Uterine smooth muscle cell (primary cell): ENCODE measurements at places on chromosomes 12 and 14. TPM values are rescaled to one million over a fixed set of nuclear protein-coding genes. Genes with fewer than 3 reads are reported as not detected.

RNASE4 gene
- 15.8 and 21.6 TPM in 2 replicates for total RNA-seq

PAH gene
- under 0.01 TPM in 1 of 2 replicates, not detected in the other for total RNA-seq

ENTPD5 gene
- 11.1 and 12.4 TPM in 2 replicates for total RNA-seq

NKX2-8 gene
- total RNA-seq = 0.11 TPM in 1 of 2 replicates, not detected in the other

CCDC196 gene
- total RNA-seq = not detected in 2 replicates

TMTC2 gene
- total RNA-seq = 8.7 and 11.9 TPM in 2 replicates

PCED1B gene
- 0.66 and 0.87 TPM in 2 replicates for total RNA-seq

EPS8 gene
- total RNA-seq = 141 and 156 TPM in 2 replicates

AHNAK2 gene
- total RNA-seq = 91.9 and 197 TPM in 2 replicates

CYP46A1 gene
- total RNA-seq = 0.11 and 0.37 TPM in 2 replicates

TRAF3 gene
- total RNA-seq = 31.6 and 34.9 TPM in 2 replicates

CABP1 gene
- total RNA-seq = 0.44 and 1.1 TPM in 2 replicates

ATF7 gene
- total RNA-seq = 8.2 and 13.4 TPM in 2 replicates

GPRC5A gene
- 15.6 and 25.2 TPM in 2 replicates for total RNA-seq

PAPLN gene
- total RNA-seq = 3.8 and 5.1 TPM in 2 replicates

RFX4 gene
- not detected in 2 replicates for total RNA-seq

TAS2R42 gene
- total RNA-seq = not detected in 2 replicates

MMAB gene
- 43.9 and 63.7 TPM in 2 replicates for total RNA-seq

DPPA3 gene
- total RNA-seq = not detected in 2 replicates

DHRS2 gene
- 0.22 and 0.25 TPM in 2 replicates for total RNA-seq

C14orf39 gene
- total RNA-seq = not detected in 2 replicates

SLC38A4 gene
- total RNA-seq = 0.11 and 0.25 TPM in 2 replicates

SMAGP gene
- total RNA-seq = 10.2 and 13.8 TPM in 2 replicates

RAD9B gene
- 0.25 and 0.55 TPM in 2 replicates for total RNA-seq

KERA gene
- total RNA-seq = not detected in 2 replicates

STON2 gene
- total RNA-seq = 0.87 and 2.7 TPM in 2 replicates

LMO3 gene
- 11.2 and 16.4 TPM in 2 replicates for total RNA-seq

MDM2 gene
- 96.2 and 162 TPM in 2 replicates for total RNA-seq

NGB gene
- total RNA-seq = not detected in 2 replicates

RNASE7 gene
- not detected in 2 replicates for total RNA-seq

LRIG3 gene
- 33.5 and 40.7 TPM in 2 replicates for total RNA-seq

FLVCR2 gene
- total RNA-seq = 1.8 and 2.0 TPM in 2 replicates

TMTC1 gene
- total RNA-seq = 27.9 and 32.6 TPM in 2 replicates

L2HGDH gene
- total RNA-seq = 4.9 and 5.6 TPM in 2 replicates

PYM1 gene
- total RNA-seq = 24.9 and 32.4 TPM in 2 replicates

CDCA3 gene
- total RNA-seq = 9.0 and 35.9 TPM in 2 replicates

NAV3 gene
- 85.5 and 126 TPM in 2 replicates for total RNA-seq

PTPN21 gene
- 9.0 and 11.0 TPM in 2 replicates for total RNA-seq

XPOT gene
- 164 and 231 TPM in 2 replicates for total RNA-seq

SPTB gene
- total RNA-seq = under 0.01 TPM in 2 replicates

PTPRO gene
- total RNA-seq = 0.50 and 0.55 TPM in 2 replicates

RHOJ gene
- 0.22 and 0.87 TPM in 2 replicates for total RNA-seq

KRT85 gene
- not detected in 2 replicates for total RNA-seq
